ENCODE measurements at places on chromosomes 16 and 17.

GRCh38 chr17:18070861-18071340 lies 16.8 kb upstream of the DRG2 start:
- DNase-seq: peak; percentile 49

DNA sequence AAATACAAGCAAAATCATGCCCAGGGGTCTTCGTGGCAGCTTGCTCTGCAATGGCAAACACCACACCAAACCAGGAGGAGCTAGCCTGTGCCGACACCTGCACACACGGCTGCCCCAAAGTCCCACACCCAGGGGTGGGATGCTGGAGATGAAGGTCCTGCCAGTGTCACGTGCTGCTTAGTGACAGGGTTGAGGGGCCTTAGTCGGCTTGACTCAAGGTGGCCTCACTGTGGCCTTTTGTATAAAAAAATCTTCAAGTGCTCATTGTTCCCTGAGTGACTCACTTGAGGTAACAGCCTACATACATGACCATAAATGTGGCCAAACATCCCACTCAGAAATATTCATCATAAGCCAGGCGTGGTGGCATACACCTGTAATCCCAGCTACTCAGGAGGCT lies 7.3 kb downstream of the TRIM65 start:
- DNase-seq: no peak

GRCh38 chr16:50776037-50776436 lies 34.2 kb downstream of the CYLD start:
- DNase-seq: no peak

- DNase-seq: no peak
These were observed 100.7 kb downstream of the OR1D5 start for GRCh38 chr17:2962729-2963128.

DNA sequence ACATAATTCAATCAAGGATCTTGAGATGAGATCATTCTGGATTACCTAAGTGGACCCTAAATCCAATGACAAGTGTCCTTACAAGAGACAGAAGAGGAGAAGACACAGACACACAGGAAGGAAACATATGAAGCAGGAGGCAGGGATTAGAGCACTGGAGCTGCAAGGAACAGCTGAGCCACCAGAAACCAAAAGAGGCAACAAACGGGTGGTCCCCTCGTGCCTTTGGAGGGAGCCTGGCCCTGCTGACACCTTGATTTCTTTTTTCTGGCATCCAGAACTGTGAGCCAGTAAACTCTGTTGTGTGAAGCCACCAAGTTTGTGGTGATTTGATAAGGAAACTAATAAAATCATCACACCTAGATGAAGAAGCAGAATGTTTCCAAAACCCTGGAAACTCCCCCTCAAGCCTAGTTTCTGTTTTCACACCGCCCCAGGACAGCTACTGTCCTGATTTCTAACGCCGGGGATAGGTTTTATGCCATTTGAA lies 115.2 kb downstream of the PITPNC1 start:
- DNase-seq: no peak

GRCh38 chr16:6279286-6279685 lies 1053.4 kb upstream of the RBFOX1 start:
- no peak for DNase-seq

Measured in AG10803 (cell line).